ENCODE measurements at places on chromosomes 2 and 18. TPM values are rescaled to one million over a fixed set of nuclear protein-coding genes. Genes with fewer than 3 reads are reported as not detected.
A peak's percentile ranks its signal among the peaks of the same experiment; 100 is the strongest.

DNA sequence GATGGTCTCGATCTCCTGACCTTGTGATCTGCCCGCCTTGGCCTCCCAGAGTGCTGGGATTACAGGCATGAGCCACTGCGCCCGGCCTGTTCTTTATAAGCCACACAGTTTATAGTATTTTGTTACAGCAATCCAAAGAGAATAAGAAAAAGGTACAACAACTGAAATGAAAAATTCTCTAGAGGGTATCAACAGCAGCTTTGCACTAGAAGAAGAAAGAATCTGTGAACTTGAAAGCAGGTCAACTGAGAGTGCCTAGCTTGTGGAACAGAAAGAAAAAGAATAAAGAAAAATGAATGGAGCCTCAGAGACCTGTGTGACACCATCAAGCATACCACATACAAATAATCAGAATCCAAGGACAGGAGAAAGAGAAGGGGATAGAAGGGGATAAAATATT is 66.8 kb upstream of the CTLA4 start:
- DNase-seq: no peak

DNA sequence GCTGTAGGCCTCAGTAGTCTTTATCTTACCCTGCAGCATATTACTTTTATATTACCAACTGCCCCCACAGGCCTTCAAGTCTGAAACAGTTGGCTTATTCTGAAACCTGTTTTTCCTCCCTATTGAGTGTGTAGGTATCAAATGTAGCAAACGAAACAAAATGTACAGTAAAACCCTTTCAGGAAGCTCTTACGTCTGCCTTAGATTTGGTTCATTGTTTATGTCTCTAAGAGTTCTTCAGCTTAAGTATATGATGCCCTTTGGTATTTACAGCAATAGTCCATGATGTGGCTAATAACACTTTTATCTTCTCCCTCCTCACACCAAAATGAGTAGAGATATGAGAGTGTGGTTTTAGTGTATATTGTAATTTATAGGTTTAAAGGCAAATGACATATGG is 108.8 kb downstream of the DOCK10 start:
- DNase-seq: no peak

Gene METTL4
- polyA plus RNA-seq: 18.3 TPM

Gene TUBB8B
- 0.51 TPM for polyA plus RNA-seq

DNA sequence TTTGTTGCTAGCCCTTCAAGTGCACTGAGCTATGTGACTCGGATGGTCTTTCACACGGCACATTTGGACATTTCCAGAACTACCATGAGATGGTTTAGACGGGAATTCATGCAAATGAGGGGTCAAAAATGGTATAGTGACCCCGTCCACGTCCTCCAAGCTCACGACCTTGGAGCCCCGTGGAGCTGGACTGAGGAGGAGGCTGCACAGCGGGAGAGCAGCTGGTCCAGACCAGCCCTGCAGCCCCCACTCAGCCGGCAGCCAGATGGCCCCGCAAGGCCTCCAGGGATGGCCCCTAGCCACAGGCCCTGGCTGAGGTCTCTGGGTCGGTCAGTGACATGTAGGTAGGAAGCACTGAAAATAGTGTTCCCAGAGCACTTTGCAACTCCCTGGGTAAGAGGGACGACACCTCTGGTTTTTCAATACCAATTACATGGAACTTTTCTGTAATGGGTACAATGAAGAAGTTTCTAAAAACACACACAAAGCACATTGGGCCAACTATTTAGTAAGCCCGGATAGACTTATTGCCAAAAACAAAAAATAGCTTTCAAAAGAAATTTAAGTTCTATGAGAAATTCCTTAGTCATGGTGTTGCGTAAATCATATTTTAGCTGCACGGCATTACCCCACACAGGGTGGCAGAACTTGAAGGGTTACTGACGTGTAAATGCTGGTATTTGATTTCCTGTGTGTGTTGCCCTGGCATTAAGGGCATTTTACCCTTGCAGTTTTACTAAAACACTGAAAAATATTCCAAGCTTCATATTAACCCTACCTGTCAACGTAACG is 88.8 kb downstream of the EPAS1 start:
- DNase-seq: no peak

DNA sequence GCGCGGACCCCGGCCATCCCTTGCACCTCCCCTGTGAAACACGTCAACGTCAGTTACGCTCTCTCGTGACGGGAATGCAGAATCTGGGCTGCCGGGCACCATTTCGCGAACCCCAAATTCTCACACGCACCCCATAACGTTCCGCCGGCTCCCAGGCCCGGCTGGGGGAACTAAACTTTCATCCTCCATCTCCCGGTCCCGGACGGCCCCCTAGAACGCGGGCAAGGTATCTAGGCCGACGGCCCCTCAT is 544 bp downstream of the DNAJC27 start:
- DNase-seq: no peak

DNA sequence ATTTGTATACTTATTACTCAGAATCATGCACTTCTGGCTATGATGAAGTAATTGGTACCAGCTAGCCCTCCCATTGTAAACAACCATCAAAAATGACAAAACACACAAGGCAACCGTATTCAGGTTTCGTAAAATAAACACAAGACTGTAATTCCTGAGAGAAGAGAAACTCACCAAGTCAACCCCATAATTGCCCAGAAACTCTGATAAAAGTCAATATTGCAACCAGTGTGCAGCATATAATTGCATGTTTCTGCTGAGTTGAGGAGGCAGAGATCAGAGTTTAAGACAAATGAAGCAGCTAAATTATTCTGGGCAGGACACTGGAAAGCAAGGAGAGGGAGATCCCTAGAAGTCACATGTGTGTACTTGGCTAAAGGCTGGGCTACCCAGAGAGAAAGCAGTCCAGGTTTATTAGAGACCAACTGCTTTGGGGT is 90.3 kb downstream of the ROCK2 start:
- DNase-seq: no peak

Gene SNRNP27
- polyA plus RNA-seq: 81.5 TPM

- DNase-seq: peak; percentile 44
Measured at GRCh38 chr2:204453730-204454167, 91.5 kb upstream of the PARD3B start.

DNA sequence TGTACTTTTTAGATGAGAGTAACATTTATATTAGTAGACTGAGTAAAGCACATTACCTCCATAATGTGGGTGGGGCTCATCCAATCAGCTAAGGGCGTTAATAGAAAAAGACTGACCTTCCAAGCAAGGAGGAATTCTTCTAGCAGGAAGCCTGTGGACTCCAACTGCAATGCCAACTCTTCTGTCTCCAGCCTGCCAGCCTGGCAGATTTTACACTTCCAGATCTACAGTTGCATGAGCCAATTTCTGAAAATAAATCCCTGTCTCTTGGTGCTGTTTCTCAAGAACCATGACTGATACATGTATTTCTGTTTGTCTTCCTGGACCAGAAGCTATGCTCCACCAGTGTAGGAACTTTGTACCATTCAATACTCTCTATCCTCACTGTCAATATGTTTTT is 69.0 kb upstream of the LMAN1 start:
- no peak for DNase-seq

- no peak for DNase-seq
Measured at GRCh38 chr2:128215897-128216642, 102.6 kb downstream of the HS6ST1 start.
